ENCODE measurements at places on chromosomes 13 and 19.

DNA sequence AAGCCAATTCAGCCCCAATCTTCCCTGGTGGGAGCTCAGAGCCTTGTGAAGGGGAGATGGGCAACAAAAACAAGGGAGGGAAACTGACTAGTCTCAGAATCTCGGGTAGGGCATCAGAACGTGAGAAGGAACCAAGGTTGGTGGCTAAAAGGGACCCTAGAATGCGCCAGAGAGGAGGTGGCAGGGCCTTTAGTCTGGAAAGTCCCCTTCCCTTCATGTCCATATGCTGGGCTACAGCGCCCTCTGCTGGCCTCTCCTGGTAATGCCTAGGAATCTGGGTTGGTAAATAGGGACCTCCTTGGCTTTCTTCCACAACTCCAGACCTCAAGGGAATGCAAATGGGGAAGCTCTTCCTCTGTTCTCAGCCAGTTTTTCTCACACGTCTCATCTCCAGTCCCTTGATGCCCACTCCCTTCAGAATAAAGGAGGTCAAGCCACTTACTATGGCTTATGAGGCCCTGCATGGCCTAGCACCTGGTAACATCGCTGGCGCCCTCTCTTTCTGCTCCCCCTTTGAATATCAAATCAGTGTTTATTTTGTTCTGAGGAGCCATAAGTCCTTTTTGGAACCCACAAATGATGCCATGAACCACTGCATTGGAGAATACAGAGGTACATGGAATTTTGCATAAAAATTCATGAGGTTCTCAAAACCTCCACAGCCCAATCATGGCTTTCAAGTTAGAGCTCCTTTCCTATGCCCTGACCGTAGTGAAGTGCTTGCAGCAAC lies 1.4 kb upstream of the CCDC97 start:
- DNase-seq = peak; percentile 83

- DNase-seq = no peak
Measured at GRCh38 chr13:94974015-94974951, 261.9 kb upstream of the SOX21 start.

- no peak for DNase-seq
Measured at GRCh38 chr19:29635963-29636362, 29.3 kb upstream of the PLEKHF1 start.

DNA sequence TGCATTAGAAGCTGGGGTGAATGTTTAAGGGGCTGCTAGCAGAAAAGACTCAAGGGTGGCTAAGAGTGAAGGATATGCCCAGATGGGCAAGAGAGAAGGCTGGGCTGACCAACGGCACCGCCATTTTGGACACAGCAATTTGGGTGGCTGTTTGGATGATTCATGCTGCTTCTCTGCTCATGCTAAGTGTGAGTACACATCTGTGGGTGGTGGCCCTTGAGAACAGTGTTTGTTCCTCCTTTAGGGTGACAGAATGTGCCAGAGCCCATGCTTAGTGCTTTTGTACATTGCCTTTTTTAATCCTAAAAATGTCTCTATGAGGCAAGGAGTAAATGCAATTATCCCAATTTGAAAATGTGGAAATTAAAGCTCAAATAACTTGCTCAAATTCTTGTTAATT lies 9.8 kb downstream of the CBY2 start:
- DNase-seq = peak; percentile 76

DNA sequence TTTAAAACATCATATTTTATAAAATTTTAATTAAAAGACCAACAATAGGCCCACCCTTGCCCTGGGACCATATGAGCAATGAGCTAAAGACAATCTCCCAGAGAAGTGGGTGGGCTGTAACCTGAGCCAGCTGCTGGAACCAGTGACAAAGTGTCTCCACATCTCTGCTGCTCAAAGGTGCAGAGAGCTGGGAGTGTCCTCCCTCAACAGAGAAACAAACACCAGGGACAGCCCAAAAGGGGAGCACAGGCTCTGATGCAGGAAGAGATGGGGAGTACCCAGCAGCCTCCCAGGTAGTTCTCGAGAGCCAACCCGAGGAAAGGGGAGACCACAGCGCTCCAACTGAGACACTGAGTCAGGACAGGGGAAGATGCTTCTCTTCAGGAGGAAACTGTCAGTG lies 39.1 kb downstream of the DOCK9 start:
- no peak for DNase-seq

DNA sequence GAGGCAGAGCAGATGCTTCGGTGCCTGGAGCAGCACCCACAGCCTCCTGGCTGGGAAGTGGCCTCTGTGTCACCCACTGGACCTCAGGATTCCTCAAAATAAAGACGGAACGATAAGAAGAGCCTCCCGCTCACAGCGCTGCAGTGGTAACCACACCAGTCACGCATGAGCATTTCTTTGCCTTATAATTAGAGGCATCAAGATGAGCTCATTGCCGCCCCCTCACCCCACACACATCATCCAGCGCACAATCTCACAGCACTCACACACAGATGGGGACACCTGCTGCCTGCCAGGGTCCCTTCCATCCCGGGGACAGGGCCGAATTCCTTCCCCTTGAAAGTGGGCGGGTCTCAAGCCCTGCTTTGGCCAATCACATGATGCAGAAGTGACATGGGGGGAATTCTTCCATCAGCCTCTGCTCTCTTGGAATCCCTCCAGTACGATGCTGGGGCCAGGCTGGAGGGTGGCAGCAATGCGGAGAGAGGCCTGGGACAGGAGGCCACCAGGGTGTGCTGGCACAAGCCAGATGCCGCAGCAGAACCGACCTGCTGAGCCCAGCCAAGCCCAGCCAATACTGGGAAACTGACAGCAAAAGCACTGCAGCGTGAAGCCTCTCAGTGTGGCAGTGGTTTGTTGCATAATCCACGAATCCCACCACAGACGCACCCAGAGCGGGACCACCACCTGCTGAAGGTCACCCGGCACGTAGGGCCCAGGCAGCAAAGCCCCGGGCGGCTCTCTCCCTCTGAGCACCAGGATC lies 16.0 kb downstream of the PIP5K1C start:
- DNase-seq = peak; percentile 66

GRCh38 chr13:23268441-23268840 lies 87.7 kb downstream of the SGCG start:
- DNase-seq = no peak

DNA sequence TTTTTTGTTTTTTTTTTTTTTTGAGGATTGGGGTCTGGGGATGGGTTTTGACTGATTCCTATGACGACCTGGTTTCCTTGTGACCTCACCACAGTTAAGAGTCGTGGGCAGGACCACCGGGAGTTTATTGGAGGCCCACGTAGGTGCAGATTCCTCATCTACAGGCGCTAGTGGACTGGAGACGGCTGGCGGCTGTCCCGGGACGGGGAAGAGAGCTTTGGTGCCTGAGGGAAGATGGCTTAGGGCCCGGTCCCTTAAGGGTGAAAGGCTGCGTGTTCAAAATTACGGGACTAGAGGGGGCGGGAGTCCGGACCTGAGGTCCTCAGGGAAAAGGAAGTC lies 682 bp upstream of the TEAD2 start:
- DNase-seq = no peak

- no peak for DNase-seq
Measured at GRCh38 chr13:51613535-51613934, 29.3 kb downstream of the WDFY2 start.

GRCh38 chr13:78655906-78656305 lies 3.0 kb downstream of the OBI1 start:
- DNase-seq = no peak

- DNase-seq = peak; percentile 58
Measured at GRCh38 chr13:106104281-106104901, 431.1 kb downstream of the EFNB2 start.

DNA sequence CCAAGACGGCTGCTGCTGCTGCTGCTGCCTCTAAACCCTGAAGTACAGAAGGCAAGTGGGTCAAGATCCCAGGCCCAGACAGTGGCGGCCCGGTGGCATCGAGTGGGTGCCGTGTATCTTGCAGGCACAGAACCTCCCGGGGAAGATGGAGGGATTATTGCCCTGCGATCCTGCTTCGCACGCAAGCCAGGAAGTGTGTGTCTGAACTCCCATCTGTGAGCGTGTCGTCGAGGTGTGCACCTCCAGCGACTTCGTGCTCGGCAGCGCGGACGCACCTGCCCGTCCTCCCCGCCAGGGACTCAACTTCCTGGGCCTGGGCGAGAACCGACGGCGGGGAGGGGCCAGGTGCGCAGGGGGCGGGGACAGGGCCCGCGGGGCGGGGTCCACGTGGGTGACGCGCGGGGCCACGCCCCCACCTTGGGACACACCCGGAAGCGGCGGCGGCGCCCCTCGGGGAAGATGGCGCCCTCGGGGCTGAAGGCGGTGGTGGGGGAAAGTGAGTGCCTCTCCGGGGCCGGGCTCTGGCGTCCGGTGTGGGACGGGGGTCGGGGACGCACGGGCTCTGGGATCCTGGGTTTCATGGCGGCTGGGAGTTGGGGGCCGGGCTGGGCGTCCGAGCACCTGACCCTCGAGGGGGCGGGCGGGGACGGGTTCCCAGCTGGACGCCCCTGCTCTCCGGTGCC lies at the start of gene STXBP2:
Gene STXBP2 (plus strand): TSS at position 420 of the 683 bp plus-strand sequence. CDS start 40 bp downstream, at position 460.
- DNase-seq = peak; percentile 70

DNA sequence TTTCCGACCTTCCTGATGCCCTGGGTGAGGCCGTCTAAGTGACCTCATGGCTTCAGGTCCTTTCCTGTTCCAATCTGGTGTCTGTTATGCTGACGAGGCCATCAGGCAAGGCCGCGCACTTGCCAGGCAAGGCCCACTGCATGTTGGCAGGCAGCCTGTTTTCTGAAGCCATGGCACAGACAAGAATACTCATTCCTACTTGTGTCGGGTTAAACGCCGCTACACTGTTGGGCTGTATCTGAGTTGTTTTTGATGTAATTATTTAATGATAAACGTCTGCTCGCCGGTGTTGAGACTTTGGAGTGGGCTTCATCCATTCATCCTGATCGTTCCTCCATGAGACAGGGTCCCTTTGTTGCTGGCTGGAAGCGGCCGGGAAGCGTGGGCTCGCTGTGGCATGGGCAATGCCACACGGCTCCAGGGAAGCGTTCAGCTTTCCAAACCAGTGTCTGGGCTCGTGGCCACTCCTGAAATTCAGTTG lies 92.1 kb downstream of the ATP11A start:
- no peak for DNase-seq

DNA sequence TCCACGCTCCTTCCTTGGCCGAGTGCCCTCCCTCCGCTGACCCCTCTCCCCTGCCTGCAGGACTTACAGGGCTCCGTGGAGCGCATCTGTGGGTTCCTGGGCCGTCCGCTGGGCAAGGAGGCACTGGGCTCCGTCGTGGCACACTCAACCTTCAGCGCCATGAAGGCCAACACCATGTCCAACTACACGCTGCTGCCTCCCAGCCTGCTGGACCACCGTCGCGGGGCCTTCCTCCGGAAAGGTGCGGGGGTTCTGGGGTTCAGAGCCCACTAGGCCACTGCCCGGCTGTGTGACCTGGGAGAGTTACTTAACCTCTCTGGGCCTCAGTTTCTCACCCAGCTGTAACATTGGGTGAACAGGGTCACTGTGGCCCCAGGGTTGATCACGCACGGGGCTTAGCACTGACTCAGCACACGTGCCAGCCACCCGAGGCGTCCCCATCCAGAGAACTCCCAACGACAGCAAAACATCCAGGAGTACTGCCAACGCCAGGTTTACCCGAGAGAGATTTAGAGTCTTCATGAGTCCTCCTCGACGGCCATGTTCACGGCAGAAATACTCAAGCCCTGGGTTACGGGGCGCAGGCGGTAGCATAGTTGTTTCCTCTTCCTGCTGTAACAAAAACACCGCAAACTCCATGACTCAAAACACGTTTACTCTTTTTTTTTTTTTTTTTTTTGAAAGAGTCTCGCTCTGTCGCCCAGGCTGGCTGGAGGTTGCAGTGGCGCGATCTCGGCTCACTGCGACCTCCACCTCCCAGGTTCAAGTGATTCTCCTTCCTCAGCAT lies 9.7 kb upstream of the SPACA4 start:
- peak; percentile 64 for DNase-seq

GRCh38 chr19:5048727-5049553 lies 80.0 kb downstream of the KDM4B start:
- no peak for DNase-seq

DNA sequence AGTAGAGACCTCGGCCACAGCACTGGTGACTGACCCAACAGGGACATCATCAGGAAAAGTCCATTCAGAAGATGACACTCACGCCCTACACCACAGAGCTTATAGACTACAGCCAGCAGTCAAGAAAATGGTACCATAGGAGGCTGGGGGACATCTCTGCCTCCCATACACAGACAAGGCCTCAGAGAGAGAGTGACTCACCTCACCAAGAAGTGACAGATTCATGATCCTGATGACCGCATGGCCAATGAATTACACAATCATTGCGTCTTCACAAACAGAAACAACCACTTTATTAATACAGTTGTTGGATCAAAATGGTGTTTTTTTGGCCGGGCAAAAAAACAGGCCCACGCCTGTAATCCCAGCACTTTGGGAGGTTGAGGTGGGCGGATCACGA lies 260.8 kb upstream of the TSHZ3 start:
- DNase-seq = peak; percentile 23

DNA sequence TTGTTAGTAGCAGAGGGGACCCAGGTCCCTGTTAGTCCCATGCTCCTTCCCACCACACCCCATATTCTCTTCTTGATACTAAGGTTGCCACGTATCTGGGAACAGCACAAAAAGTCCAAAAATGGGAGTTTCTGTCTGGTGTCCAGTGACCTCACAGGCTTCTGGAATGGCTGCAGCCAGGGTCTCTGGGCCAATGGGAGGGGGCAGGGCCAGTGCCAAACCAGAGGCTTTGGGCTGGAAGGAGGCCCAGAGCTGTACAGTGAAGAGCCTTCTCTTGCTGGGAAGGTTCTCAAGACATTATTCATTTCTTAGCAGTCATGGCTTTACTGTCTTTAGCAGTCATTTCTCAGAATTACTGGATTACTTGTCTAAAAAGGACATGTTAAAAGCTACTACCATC lies 119.2 kb downstream of the FRY start:
- DNase-seq = no peak

DNA sequence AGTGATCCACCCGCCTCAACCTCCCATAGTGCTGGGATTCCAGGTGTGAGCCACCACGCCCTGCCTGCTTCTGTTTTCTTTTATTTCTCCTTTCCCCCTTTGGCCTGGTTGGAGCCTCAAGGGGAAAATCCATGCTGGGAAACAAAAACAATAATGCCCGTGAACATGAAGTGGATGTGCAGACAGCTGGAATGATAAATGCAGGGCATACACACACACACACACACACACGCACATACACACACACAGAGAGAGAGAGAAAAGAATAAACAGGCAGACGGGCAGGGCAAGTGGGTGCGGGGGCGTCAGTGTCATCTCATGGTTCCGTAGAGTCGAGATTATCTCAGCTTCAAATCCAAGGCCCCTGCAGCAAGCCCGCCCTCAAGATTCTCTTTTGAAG lies 4.4 kb upstream of the PLEKHF1 start:
- DNase-seq = no peak

GRCh38 chr19:4815426-4816201 lies 15.9 kb downstream of the TICAM1 start:
- peak; percentile 99 for DNase-seq

- DNase-seq = peak; percentile 60
Measured at GRCh38 chr13:51721496-51721895, 82.5 kb downstream of the DHRS12 start.

All from MV-4-11 (cell line).